ENCODE measurements at places on chromosomes 1 and 21.

GRCh38 chr1:37890378-37891014, 31.1 kb upstream of the MTF1 start:
- peak; percentile 48 for DNase-seq

DNA sequence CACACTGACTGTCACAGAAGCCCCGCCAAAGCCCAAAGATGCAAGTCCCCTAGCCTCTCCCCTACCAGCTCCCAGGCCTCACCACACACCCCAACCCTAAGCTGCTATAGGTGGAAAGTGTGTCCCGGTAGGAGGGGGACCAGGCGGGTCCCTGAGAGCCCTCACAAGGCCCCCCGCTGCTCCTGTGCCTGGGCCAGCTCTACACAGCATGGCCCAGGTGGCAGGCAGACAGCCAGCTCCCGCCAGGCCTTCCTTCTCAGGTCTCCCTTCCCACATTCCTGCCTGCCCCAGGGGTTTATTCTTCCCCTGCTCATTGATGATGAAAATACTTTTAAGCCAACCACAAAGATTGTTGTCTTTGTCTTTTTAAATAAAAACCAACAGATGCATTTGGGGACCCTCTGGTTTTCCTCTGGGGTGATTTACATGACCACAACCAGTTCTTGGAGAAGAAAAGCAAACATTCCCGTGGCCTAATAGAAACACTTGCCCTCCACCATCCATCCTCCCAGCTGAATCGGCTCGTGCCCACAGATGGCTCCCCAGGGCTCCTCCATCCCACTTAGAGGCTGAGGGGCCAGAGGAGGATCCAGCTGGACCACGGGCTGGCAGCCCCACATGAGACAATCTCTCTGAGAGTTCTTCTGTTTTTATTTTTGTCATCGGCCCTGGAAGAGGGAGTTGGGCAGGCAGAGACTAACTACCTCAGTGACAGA, 93.1 kb downstream of the DMRTB1 start:
- no peak for DNase-seq

DNA sequence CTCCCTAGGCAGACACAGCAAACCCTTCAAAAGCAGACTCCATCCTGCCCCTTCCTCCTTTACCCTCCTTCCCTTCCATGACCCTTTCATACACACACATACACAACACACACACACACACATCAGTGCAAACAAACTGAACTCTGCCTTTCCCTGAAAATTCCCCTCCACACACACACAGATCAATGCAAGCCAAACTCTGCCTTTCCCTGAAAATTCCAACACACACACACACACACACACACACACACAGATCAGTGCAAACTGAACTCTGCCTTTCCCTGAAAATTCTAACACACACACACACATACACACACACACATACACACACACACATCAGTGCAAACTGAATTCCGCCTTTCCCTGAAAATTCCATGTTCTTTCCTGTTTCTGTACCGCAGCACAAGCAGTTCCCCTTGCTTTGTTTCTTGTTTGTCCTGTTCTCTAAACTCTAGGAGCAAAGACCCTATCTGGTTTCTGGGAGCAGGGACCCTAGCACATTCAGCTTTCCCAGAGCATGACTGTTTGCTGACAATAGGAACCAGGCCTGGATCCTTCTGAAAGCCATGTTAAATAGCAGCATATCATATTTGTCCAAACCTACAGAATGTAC, 91.0 kb downstream of the PTPN14 start:
- DNase-seq: no peak

- DNase-seq: no peak
These were observed 620.0 kb upstream of the B3GALT2 start for GRCh38 chr1:193806079-193807048.

DNA sequence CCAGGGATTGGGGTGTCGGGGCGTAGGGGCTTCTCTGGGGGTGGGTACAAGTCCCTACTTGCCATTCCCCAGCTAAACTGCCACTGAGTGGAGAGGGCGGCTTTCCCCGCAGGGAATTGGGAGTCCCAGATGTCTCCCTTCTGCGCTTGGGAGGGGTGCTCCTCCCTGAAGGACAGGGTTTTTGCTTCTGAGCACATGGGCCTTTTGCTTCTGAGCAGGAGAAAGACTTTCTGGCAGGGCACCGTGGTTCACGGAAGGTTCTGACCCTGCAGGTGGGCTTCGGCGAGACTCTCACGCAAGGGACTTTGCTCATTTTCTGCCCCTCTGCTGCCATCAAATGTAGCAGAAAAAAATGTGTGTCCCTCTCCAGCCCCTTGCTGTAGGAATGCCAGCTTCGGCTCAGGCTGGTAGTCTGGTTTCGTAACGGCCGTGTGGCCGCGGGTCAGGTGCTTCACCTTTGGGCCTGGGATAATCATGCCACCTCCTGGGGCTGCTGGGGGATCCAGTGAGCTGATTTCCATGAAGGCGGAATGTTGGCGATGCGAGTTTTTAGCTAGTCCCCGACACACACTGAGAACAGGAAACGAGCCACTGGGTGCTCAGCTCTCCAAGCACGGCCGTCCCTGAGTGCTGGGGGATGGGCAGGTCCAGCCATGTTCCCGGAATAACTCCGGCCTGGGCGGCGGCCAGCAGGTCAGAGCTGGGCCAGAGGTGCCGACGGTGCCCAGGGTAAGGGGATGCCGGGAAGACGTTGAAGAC, 364.0 kb downstream of the CAMTA1 start:
- no peak for DNase-seq

- peak; percentile 67 for DNase-seq
These were observed 81.3 kb upstream of the RGS4 start for GRCh38 chr1:162987866-162988265.

DNA sequence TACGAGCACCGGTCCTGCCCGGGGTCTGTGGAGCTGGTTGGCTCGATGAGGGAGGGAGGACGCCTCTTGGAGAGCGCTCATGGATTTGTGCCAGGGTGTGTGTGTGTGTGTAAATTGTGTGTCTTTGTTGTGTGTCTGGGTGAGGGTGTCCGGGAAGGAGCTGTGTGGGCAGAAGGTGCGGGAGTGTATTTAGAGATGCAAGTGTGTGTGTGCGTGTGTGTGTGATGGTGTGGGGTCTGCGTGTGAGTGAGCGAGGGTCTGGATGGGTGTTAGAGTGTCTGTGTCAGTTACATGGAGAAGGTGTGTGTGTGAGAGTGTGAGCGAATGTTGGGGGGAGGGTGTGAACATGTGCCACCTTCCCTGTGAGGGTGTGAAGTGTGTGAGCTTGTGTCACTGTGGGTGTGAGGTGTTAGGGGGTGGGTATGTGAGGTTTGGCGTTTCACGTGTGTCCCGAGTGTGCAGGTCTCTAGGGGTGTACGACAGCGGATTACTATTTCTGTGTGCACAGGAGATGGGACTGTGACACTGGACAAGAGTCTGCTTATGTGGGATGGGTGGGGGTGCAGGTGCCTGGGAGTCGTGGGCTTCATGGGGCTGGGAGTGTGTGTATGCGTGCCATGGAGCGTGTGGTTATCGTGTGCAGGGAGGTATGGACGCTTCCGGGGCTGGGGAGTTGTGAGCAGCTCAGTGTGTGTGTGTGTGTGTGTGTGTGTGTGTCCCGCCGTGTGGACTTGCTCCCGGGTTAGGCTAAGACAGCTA, 880 bp downstream of the IGSF21 start:
- no peak for DNase-seq

- DNase-seq: peak; percentile 25
These were observed at the start of gene IFNAR2 for GRCh38 chr21:33229784-33230544. Gene IFNAR2 (plus strand): TSS chr21:33229938. CDS start chr21:33241923, 11,985 bp downstream.

GRCh38 chr1:78520843-78521242, 30.1 kb downstream of the PTGFR start:
- DNase-seq: no peak

- no peak for DNase-seq
These were observed 101.9 kb upstream of the DISP3 start for GRCh38 chr1:11377001-11377583.

DNA sequence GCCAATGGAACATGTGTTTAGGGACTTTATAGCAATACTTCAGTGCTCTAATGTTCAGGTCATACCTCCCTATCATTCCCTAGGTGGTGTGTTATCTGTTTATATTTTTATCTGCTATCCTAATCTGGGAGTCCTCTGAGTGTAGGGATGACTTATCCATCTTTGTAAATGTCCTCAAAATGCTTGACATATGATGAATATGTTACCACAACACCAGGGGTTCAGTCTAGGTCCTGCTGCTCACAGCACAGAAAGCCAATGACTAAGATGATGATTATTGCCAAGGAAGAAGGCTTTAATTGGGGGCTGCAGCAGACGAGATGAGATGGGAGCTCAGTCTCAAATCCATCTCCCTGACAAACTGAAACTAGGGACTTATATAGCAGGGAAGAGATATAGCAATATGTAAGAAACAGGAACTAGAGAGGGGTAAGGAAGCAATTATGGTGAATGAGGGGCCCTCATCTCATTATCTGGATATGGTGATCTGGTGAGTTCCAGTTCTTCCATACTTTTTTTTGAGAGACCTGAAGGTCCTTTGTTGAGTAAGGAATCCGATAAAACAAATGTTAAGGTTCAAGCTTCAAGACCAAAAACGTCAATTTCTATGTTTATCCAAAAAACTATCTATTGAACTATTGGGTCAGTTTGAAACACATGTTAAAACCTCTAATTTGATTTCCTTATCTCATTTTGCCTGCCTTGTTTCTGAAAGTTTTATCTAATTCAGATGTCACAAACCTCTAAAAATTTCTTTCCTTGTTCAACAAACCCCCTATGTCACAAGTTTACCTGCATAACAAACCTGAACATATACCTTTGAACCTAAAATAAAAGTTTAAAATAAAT, 256.7 kb upstream of the CACYBP start:
- DNase-seq: no peak

GRCh38 chr1:14578156-14578555, 20.3 kb upstream of the KAZN start:
- peak; percentile 42 for DNase-seq

GRCh38 chr1:15476927-15477326, 1.0 kb downstream of the CELA2B start:
- DNase-seq: no peak

GRCh38 chr1:186738926-186739325, 58.7 kb upstream of the PTGS2 start:
- no peak for DNase-seq

DNA sequence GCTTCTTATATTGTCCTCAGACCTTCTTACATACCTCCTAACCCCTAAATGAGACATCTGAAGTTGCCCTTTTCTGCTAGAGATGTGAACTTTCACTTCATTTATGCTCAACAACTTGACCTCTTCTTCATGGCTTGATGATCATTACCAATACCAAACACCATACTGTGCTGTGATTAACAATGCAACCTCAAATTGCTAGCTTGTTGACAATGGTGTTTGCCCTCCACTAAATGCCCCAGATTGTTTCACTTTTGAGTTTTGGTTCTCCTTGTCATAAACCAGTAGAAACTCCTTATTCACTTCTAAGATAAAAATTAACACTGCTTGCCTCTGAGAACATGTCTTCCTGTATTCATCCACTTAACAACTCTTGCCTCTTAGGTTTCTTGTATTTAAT, 5.6 kb downstream of the JAK1 start:
- no peak for DNase-seq

GRCh38 chr1:5622412-5622811, 369.8 kb downstream of the NPHP4 start:
- DNase-seq: no peak

- DNase-seq: no peak
These were observed 579 bp downstream of the SH3BP5L start for GRCh38 chr1:248825136-248825535.

GRCh38 chr1:14167884-14168283, 430.6 kb upstream of the KAZN start:
- DNase-seq: no peak

DNA sequence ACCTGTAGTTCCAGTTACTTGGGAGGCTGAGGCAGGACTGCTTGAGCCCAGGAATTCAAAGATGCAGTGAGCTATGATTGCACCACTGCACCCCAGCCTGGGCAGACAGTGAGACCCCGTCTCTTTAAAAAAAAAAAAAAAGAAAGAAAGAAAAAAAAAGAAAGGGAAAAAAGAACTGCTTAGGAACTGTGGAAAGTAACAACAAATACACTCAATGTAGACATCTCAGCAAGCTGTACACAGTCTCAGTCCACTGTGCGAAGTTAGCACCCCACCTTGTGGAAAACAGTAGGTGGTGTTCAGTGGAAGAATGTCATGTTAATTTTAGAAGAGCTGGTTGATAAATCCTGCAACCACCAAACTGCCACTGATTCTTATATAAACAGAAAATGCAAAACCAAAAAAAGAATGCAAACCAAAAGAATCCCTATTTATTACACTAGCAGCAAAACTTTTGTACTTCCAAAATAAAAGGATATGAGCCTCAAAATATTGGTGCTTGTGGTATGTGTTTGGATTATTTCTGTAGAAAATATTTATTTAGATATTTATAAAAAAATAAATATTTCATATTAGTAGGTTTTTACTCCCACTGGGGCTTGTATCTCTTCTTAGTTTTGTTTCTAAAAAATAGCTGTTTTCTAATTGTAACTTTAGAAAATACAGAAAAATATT, 31.1 kb downstream of the ALG14 start:
- peak; percentile 73 for DNase-seq

- DNase-seq: no peak
These were observed 181.4 kb upstream of the LHX8 start for GRCh38 chr1:74952786-74953185.

DNA sequence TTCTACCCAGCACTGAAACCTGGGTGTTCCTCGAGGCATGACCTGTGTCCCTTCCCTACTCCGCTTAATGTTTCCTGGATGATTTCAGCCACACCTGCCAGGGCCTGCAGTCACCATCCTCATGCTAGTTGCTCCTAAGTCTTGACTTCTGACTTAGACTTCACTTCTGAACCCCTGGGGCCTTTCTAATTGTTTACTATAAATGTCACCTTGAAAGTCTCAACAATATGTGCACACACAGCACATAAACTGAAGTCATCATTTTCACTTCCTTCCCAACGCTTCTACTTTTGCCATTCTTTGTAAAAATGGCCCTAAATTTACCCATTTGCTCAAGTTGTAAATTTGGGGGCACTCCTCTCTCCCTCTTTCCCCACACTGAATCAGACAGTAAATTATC, 141.1 kb downstream of the DYRK1A start:
- no peak for DNase-seq

- DNase-seq: no peak
These were observed at the start of gene PLEKHM2 for GRCh38 chr1:15684042-15684461. Gene PLEKHM2 (plus strand): TSS chr1:15684320. CDS start chr1:15684559, 239 bp downstream.

DNA sequence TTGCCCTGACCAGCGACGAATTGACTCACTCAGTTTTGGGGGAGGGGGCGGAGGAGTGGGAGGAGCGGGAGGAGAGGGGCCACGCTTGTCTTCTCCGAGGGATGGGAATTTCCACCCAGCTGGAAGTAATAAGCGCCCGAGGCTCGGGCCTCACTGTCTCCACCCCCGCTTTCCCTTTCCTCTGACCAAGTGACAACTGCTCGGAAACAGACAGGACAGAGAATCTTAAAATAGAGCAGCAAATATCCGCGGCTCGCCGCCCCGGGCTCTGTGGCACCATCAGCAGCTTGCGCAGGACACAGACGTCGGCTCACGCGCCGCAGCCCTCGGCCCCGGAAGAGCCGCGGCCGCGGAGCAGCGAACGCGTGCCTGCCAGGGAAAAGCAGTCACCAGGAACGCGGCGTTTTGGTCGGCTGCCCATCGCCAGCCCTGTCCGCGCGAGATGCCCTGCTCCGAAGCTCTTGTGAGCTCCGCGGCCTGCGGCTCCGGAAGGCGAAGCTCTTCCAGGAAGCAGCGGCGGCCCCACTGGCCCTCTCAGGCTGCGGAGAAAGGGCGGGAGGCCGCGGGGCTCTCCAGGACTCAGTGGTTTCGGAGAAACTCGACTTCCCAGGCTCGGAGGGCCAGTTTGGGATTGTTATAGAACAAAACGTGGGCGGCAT, 10.7 kb upstream of the RGS16 start:
- DNase-seq: peak; percentile 39

- DNase-seq: no peak
These were observed 15.6 kb downstream of the NKAIN1 start for GRCh38 chr1:31224068-31224467.

- DNase-seq: no peak
These were observed 137.6 kb upstream of the RUNX3 start for GRCh38 chr1:25067518-25068251.
